ENCODE measurements at places on chromosomes 1 and 21. TPM values are rescaled to one million over a fixed set of nuclear protein-coding genes. Genes with fewer than 3 reads are reported as not detected.

The PTCH2 gene
- total RNA-seq: 5.6 TPM

The CHRNB2 gene
- not detected for total RNA-seq

The CD1E gene
- total RNA-seq: 0.21 TPM

The PTPRC gene
- total RNA-seq: 28.7 TPM

- no peaks in the 10 kb centered on the region for H3K4me1 ChIP-seq
- H3K27ac ChIP-seq: no peak overlapping the region
Observed at GRCh38 chr1:110967256-110967655, 3.5 kb upstream of the LRIF1 start.

DNA sequence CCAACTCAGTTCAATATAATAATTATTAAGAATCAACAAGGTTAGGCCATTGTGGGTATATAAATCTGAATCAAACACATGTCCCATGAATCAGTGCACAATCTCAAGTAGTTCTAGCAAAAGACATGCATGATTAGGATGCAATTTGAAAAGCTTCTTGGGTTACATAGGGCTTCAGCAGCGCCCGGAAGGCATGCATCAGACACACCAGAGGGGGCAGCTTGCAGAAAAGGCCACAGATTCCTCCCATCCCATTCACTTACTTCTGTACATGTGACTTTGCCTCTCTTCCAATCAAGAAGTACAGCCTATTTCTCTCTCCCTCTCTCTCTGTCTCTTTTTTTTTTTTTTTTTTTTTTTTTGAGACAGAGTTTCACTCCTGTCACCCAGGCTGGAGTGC is 91.8 kb downstream of the KCNN3 start:
- no peak overlapping the region for H3K27ac ChIP-seq
- H3K27me3 ChIP-seq: no peaks in the 10 kb centered on the region
- no peaks in the 10 kb centered on the region for H3K4me1 ChIP-seq

- H3K27me3 ChIP-seq: no peaks in the 10 kb centered on the region
- DNase-seq: no peak
- no peaks in the 10 kb centered on the region for H3K36me3 ChIP-seq
- H3K27ac ChIP-seq: no peak overlapping the region
Observed at GRCh38 chr1:12171206-12172041, 4.6 kb downstream of the TNFRSF1B start.

DNA sequence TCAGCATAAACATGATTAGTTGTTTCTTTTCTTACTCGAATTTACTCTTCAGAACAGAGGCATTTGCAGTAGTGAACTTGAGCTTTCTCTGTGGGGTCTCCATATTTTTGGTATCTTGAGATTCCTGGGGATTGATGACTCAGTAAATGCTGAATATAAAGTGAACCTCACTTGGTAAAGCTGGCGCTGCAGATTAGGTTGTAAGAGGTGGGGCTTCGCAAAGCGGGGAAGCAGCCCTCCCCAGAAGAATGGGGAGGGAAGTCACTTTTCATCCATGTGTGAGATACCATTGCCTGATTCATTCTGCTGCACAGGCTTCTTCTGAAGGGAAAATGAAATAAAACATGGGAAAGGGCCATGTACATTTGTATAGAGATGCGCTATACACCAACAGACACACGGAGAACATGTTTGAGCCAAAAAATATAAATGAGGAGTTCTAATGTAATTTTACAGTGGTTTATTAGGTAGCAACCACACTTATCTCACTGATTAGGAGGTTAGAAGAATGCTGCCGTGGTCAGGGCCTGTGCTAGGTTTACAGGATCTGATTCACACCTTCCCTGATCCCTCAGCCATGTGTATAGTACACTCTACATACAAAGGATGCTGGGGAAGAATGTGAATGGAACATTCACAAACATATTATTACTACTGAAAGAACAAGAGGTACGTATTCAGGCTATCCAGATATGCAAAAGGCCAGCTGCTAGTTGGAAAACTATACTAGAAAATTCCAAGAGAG is 63.5 kb downstream of the DNTTIP2 start:
- no peak overlapping the region for H3K27ac ChIP-seq
- no peaks in the 10 kb centered on the region for H3K36me3 ChIP-seq
- no peaks in the 10 kb centered on the region for H3K4me1 ChIP-seq
- no peak overlapping the region for H3K4me3 ChIP-seq
- H3K27me3 ChIP-seq: no peaks in the 10 kb centered on the region

DNA sequence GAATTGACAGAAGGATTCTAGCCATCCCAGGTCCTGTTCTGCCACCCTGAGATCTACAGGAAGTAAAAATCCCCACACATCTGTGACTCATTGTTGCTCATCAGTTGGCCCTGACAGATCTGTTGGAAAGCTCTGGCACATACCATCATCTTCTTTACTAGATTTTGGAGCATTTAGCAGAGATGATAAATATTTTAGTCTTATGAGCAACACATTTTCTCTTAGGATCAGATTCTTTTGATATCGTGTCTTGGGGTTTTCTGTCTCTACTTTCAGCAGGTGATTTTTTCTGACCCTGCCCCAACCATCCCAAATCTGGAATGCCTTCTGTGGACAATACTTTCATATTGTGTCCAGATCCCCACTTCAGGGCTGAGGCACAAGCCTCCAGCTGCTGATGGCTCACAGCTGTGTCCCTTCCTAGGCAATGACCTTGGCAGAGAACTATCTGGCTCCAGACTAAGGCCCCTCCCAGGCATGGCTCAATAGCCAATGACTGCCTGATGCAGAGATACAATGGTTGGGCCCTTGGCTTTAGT is 102.8 kb downstream of the GDAP2 start:
- H3K36me3 ChIP-seq: no peaks in the 10 kb centered on the region
- H3K4me3 ChIP-seq: no peak overlapping the region
- DNase-seq: no peak
- H3K27ac ChIP-seq: peak overlapping the region; percentile 36
- H3K27me3 ChIP-seq: no peaks in the 10 kb centered on the region
- no peaks in the 10 kb centered on the region for H3K4me1 ChIP-seq

DNA sequence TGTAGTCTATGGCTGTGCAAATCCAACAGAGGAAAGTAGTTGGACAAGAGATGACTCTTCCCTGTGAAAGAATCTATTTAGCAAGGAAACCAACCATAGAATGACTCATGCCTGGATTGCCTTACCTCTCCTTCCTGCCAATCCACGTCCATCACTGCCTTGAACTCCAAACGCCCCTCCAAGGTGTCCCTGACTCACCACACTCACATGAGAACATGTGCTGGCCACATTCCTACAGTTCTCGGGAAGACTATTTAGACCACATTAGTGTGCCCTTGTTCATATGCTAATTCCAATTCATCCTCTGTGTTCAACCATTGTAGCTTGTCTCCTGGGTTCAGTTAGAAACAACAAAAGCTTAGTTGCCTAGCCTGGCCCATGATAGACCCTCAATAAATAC is 157.3 kb downstream of the SLC30A10 start:
- H3K4me3 ChIP-seq: no peak overlapping the region
- DNase-seq: no peak
- H3K36me3 ChIP-seq: no peaks in the 10 kb centered on the region
- H3K27ac ChIP-seq: no peak overlapping the region
- no peaks in the 10 kb centered on the region for H3K4me1 ChIP-seq

GRCh38 chr1:204192046-204192445 is 4.2 kb downstream of the KISS1 start:
- no peaks in the 10 kb centered on the region for H3K27me3 ChIP-seq
- H3K27ac ChIP-seq: no peak overlapping the region
- H3K4me3 ChIP-seq: no peak overlapping the region
- no peaks in the 10 kb centered on the region for H3K4me1 ChIP-seq

DNA sequence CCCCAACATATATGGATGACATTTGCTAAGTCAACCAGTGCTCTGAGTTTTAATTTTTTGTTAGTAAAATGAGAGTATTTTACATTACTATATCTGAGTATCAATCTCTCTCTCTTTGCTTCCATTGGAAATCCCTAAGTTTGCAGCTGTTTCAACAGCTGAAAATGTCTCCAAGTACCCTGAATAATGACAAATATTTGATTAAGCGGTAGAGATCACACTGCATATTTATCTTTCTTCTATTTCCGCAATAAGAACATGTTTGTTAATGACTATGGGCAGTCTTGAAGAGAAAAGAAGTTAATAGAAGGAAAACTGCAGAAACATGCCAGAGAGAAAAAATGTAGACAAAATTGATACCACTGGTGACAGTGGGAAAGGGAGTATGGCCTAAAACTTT is 1117.5 kb downstream of the NCAM2 start:
- no peaks in the 10 kb centered on the region for H3K4me1 ChIP-seq
- DNase-seq: no peak
- H3K4me3 ChIP-seq: no peak overlapping the region
- no peaks in the 10 kb centered on the region for H3K36me3 ChIP-seq
- H3K27ac ChIP-seq: no peak overlapping the region

- no peak overlapping the region for H3K4me3 ChIP-seq
- no peaks in the 10 kb centered on the region for H3K36me3 ChIP-seq
- no peaks in the 10 kb centered on the region for H3K4me1 ChIP-seq
- no peaks in the 10 kb centered on the region for H3K27me3 ChIP-seq
- no peak overlapping the region for H3K27ac ChIP-seq
Observed at GRCh38 chr1:98034505-98034904, 113.7 kb upstream of the DPYD start.

All from uterus (tissue), 4 donors.